ENCODE measurements at places on chromosomes 4 and X.

DNA sequence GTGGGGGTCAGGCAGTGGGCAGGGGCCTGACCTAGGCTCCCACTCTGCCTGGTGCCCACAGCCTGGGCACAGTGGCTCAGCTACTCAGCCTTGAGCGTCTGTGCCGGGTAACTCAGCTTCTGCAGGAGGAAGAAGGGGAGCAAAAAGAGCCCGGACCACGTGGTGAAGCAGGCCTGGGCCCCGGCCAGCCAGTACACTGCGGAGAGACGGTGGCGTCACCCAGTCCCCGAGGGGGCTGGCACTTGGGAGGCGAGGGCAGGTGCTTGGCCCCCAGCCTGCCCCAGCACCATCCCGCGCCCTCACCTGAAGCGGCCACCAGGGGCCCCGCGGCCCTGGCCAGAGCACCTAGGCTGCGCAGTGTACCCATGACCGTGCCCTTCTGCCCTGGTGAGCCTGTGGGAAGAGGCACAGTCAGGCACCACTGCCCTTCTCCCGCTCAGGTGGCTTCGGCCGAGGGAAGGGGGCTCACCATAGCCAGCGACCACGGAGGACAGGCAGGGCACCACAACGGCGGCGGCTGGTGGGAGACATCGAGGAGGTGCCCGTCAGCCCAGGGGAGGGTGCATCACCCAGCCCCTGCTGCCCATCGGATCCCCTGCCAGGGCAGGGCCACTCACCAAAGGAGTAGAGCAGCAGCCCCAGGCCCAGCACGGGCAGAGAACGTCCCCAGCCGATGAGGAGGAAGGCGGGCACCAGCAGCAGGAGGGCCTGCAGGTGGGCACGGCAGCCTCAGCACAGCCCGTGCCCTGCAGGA lies 32.3 kb downstream of the NOP14 start:
- no peak for DNase-seq

- DNase-seq, result no peak
Observed at GRCh38 chrX:133681421-133681820, 266.1 kb upstream of the GPC4 start.

DNA sequence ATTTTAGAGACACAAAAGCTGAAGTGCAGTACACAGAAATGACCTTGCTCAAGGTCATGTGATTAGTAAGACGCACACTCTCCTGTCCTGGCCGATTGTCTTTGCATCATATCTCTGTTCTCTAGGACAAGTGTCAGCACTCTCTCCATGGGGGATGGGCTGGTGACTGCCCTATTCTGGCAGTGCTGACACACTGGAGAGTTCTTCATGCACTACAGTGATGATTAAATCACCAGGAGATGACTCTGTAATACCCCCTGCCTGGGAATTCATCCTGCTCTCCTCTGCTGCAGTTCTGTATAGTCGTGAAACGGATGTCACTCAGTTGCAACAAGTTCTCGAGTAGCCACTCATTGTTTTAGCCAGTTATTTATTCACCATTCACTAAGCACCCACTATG lies 5.3 kb upstream of the SHISA3 start:
- DNase-seq, result peak; percentile 9

- no peak for DNase-seq
Observed at GRCh38 chrX:142134533-142134932, 70.6 kb downstream of the MAGEC2 start.

DNA sequence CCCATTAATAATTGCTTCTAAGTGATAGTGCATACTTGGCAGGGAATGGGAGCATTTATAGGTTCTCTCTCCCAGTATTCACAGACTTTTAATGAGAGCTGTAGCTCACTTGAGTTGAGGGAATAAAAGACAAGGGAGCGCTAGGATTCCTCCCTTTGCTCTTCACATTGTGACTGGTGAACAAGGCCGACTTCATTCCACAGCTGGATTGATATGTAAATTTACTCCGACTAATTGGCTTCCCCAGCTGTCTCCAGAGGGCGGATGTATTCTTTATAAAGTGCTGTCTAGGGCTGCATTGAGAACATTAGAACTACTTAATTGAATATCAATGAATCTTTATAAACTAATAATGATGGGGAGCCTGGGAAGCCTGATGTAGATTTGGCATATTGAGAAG lies 63.4 kb downstream of the GPR50 start:
- DNase-seq, result no peak

- no peak for DNase-seq
Observed at GRCh38 chr4:178275671-178276360, 833.6 kb upstream of the AGA start.

- DNase-seq, result peak; percentile 93
Observed at GRCh38 chrX:119574394-119575266, at the start of gene UBE2A. TSS of gene UBE2A (plus strand) at chrX:119574563. CDS start at chrX:119574712, 149 bp downstream.

DNA sequence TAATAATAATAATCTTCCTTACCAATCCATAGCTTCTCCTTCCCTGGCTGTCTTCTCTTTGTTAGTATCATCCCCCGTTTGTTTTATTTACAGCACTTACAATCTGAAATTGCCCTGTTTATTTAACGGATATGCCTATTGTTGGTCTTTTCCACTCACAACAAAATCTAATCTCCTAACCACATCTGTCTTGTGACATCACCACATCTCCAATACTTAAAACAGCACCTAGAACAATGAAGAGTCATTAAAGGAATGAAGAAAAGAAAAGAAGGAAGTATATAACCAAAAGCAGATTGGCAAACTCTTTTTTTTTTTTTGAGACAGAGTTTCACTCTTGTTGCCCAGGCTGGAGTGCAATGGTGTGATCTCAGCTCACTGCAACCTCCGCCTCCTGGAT lies 38.7 kb upstream of the JADE1 start:
- DNase-seq, result no peak

DNA sequence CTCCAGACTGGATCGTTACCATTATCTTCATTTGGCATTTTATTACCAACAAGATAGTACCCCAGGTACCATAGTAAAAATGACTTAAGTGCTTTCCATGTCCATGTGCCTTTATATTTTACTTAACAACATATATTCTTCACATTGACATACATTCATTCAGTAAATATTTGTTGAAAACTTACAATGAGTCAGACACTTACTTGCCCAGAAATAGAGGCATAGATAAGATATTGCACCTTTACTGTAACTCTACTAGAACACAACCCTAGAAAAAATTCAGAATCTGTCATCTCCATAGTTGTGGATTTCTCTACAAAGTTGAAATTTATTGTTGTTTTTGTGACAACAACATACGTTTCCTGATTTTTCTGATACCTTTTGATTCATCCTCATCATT lies 640.6 kb downstream of the RPA4 start:
- DNase-seq, result no peak

DNA sequence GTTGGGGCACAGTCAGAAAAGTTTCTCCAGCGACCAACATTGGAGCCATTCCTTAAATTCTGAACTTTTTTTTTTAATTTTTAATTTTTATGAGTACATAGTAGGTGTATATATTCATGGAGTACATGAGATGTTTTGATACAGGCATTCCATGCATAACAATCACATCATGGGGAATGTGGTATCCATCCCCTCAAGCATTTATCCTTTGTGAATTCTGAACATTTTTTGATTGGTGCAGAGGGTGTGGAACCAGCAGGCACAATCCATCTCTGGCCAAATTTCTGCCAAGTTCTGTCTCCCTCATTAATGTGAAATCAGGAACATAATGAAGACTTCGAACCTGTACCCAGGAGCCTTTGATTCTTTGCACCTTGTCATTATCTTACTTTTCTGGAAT lies 267.0 kb downstream of the FRMPD4 start:
- no peak for DNase-seq

DNA sequence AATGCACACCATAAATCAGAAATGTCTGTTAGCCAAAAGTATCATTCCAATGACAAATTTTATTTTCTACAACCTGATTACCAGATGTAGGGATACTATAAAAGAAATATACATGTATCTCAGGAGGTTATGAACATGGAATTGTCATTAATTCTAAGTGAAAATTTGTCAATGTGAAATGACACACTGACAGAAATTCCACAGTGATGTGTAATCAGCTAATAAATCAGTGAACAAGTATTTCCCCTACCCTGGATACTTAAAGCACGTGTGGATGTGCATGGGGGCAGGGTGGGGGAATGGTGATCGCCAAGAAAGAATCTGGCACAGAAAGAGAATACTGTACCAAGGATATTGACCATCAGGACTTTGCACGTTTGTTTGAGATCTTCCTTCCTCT lies 123.6 kb downstream of the SH3RF1 start:
- no peak for DNase-seq

DNA sequence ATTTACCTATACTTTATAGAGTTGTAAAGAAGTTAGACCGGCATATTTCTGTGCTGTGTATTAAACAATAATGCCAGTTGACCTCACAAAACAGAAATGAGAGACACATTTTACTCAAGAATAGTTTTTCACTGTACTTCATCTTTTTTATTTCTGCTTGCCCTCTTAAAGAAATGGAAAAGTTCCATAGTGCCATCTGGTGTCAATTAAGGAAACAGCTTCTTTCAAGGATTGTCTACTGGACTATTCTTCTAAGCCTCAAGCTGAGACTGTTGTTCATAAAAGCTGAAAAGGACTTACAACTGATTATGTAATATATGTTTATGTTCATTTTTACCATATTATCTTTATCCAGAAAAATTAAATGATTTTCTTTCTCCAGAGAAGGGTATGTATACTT lies 1523.7 kb downstream of the ARAP2 start:
- DNase-seq, result peak; percentile 12

GRCh38 chr4:145734576-145735346 lies 54.8 kb downstream of the C4orf51 start:
- DNase-seq, result no peak

- no peak for DNase-seq
Observed at GRCh38 chr4:121073672-121074381, 1.5 kb upstream of the NDNF start.

DNA sequence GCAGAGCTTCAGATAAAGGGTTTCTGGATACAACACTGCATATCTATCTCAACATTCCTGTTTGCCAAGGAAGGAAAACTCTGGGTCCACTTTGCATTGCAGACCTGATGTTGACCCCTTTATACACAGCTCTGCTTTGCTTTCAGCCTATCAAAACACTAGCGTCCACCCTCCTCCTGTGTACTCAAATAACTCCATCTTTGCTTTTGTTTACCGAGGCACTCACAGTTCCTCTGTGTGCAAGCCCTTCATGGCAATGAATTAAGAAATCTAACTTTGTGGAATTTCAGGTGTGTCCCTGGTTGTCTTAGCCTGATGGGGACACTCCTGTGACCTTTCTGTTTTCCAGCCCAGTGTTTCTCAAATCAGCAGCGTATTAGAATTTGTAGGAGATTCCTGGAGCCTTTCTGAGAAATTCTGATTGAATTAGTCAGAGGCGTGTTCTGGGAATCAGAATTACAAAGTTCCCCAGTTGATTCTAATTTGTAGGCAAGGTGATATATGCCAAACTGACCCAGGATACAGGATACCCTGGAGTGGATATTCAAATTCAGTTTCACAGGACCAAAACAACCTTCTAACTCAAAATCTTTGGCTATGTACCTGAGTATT lies 68.6 kb downstream of the DTHD1 start:
- DNase-seq, result no peak

DNA sequence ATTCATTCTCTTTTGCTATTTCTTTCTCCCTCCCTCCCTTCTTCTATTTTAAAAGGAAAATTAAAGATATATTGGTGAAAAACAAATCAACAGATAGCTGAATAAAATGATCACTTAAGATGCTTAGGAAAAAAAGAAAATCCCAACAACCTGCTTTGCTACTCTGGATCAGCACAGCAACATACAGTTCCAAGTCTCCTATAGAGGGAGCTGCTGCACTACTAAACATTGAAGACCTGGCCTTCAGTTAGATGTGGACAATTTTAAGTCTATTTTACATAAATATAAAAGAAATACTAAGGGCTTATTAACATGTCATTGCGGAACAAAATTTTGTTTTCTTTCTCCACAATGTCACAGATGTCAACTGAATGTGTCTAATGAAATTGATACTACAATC lies 226.4 kb downstream of the MAGEB5 start:
- no peak for DNase-seq

DNA sequence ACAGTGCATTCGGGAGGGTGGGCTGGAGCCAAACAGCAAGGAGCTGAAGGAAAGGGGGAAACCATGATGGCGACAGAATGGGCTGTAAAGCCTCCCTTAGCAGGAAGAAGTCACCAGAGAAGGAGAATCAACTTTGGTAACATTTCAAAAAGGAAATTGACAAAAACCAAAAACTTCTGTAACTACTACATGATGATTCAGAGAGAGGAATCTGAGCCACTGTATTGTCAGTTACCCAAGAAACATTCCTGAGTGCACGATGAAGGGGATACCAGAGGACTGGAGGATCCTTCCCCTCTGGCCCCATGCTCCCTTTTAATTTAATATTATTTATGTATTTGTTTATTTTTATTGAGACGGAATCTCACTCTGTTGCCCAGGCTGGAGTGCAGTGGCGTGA lies 26.3 kb downstream of the PDHA1 start:
- DNase-seq, result no peak

DNA sequence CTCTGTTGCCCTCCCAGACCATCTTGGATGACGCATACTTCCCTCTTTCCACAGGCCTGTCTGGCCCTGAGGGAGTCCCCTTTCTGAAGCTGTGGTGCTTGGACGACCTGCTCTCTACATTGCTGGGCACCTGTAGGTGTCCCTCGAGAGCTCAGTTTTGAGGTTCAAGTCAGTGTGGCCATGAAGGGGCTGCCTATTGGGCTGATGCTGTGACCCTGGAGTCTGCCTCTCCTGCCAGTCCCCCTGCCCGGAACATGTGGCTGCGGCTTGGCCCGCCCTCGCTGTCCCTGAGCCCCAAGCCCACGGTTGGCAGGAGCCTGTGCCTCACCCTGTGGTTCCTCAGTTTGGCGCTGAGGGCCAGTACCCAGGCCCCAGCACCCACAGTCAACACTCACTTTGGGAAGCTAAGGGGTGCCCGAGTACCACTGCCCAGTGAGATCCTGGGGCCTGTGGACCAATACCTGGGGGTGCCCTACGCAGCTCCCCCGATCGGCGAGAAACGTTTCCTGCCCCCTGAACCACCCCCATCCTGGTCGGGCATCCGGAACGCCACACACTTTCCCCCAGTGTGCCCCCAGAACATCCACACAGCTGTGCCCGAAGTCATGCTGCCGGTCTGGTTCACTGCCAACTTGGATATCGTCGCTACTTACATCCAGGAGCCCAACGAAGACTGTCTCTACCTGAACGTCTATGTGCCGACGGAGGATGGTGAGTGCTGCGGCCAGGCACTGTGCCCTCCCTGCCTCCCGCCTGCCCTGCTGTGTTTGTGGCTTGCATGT lies 3.0 kb downstream of the NLGN3 start:
- DNase-seq, result no peak

All from suppressor macrophage treated with lipopolysaccharide for 4 hours (primary cell).